A673 (cell line): ENCODE measurements at places on chromosomes 2 and 18.
A peak's percentile ranks its signal among the peaks of the same experiment; 100 is the strongest.

GRCh38 chr2:232436381-232437194 lies 19.4 kb upstream of the ALPI start:
- H3K36me3 ChIP-seq, result no peaks in the 10 kb centered on the region
- H3K27me3 ChIP-seq, result no peaks in the 10 kb centered on the region
- H3K4me3 ChIP-seq, result no peak overlapping the region
- DNase-seq, result no peak
- no peaks in the 10 kb centered on the region for H3K4me1 ChIP-seq

DNA sequence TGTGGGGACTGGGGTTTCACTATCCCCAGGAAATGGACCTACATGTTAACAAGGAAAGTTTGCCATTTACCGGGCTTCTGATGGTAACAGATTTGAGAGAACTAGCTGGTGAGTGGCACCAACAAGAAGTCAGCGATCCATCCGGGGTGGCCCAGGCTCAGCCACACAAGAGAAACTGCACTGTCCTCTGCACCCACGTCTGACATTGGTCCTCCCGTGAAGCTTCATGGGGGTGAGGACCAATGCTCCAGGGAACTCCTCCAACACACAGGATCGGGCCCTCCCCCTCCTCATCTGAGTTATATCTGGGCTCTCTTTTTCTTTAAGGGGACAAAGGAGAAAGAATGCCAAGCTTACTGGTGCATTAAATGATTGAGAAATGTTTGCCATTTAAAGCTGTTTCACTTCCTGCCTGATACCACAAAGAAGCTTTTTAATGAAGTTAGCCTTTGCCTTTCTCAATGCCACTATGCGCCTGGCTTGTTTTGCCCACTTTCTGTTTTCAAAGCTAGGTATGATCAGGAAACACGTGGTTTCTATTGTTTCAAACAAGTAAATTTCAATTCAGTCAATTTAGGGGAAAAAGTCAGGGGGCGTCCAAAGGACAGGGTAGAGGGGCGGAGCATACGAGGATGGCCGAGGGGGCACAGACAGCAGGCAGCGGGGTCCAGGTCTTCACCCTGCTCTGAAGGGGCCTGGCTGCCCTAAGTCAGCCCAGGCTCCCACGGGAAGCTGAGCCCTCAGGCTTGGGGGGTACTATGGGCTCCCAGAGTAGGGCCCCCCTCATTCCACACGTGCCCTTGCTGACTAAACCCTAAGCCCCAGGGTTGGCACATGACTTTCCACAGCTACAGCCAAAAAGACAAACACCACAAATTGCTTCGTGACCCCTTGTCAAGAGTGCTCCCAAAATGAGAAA lies 204.0 kb upstream of the ID2 start:
- H3K27me3 ChIP-seq, result no peaks in the 10 kb centered on the region
- H3K4me1 ChIP-seq, result peaks cover 11% of the 10 kb centered on the region
- no peaks in the 10 kb centered on the region for H3K36me3 ChIP-seq
- peak overlapping the region; percentile 20 for H3K27ac ChIP-seq
- DNase-seq, result peak; percentile 43
- H3K4me3 ChIP-seq, result no peak overlapping the region

DNA sequence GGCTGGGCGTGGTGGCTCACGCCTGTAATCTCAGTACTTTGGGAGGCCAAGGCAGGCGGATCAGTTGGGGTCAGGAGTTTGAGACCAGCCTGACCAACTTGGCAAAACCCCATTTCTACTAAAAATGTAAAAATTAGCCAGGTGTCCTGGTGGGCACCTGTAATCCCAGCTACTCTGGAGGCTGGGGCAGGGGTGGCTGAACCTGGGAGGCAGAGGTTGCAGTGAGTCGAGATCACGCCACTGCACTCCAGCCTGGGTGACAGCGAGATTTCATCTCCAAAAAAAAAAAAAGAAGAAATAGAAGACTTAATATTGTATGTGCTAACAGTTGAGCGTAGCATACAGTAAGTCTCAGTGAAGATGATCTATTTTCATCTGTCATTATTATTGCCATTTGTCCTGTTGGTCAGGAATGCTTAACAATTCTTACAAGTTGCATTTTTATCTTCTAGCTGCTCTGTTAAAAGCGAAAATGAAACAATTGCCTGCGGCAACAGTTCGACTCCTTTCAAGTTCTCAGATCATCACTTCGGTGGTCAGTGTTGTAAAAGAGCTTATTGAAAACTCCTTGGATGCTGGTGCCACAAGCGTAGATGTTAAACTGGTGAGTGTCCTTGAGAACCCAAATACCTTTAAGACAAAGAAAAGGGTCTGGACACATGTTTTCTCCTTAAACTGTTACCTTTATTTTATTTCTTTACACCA lies 7.2 kb downstream of the PMS1 start:
- no peak for DNase-seq
- H3K4me1 ChIP-seq, result no peaks in the 10 kb centered on the region
- H3K27ac ChIP-seq, result no peak overlapping the region
- H3K27me3 ChIP-seq, result no peaks in the 10 kb centered on the region
- no peak overlapping the region for H3K4me3 ChIP-seq

DNA sequence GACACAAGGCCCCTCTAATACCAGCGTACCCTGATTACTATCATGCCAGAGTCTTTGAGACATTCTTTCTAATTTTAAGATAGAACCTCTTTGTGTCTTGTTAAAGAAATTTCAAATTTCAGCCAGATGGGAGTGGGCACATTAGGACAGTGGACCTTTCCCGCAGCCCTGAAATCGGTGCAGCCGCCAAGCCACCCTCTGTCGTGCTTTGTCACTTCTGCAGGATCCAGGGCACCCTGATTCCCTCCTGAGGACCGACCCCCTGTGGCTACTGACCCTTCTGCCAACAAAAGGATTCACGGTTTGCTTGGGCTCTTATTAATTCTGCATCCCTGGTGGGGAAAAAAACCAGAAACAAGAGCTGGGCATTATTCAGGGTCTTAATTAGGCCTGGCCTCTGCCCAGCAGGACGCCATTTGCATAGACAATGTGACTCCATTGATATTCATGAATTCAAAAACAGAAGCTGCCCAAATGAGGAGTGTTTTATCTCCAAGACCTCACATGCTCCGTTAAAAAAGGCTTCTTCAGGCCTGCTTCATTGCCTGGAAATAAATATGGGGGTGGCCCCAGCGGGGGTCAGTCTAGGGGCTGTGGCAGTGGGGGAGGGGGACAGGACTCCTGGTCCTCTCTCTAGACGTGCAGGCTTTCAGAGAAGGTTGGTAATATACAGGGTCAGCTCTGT lies 116.9 kb downstream of the ALPK2 start:
- no peaks in the 10 kb centered on the region for H3K27me3 ChIP-seq
- H3K4me1 ChIP-seq, result peaks cover 14% of the 10 kb centered on the region
- DNase-seq, result peak; percentile 33

- no peak overlapping the region for H3K27ac ChIP-seq
- no peaks in the 10 kb centered on the region for H3K27me3 ChIP-seq
Measured at GRCh38 chr2:240983361-240983995, 14.9 kb upstream of the SNED1 start.

DNA sequence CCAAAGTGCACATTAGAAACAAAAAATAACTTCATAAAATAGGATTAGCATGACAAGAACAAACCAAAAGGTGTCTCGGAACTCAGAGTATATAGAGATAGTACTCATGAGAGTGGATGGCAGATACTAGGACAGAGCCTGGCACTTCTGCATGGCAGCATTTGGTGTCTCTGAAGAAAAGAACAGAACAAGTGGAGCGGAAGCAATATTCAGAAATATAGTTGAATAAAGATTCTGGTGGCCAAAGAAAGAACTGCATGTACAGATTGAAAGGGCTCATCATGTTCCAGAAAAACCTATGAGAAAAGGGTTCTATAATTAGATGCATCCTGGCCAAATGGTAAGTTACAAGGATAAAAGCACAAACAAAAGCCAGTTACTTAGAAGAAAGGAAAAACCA lies 90.9 kb downstream of the CCDC138 start:
- DNase-seq, result no peak
- H3K36me3 ChIP-seq, result no peaks in the 10 kb centered on the region
- H3K4me1 ChIP-seq, result no peaks in the 10 kb centered on the region
- H3K27me3 ChIP-seq, result no peaks in the 10 kb centered on the region
- H3K27ac ChIP-seq, result no peak overlapping the region
- no peak overlapping the region for H3K4me3 ChIP-seq

DNA sequence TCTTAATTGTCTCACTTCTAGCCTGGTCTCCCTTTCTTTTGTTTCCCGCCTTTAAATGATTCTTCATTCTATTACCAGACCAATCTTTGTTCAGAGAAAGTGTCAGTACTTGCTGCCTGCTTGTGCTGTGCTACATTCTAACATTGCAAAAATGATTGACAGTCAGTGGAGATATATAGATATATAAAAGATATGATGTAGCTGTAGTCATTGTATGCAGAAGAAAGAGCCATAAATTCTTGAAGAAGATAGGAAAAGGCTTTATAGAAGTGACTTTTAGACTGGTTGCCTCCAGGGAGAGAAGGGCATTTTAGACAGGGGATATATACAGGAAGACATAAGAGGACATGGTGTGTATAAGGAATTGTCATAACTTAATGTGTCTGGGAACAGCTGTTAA lies 13.6 kb downstream of the AGPS start:
- no peaks in the 10 kb centered on the region for H3K36me3 ChIP-seq
- H3K4me1 ChIP-seq, result peaks cover 18% of the 10 kb centered on the region
- no peak for DNase-seq
- no peak overlapping the region for H3K27ac ChIP-seq
- no peak overlapping the region for H3K4me3 ChIP-seq
- H3K27me3 ChIP-seq, result no peaks in the 10 kb centered on the region

- H3K36me3 ChIP-seq, result no peaks in the 10 kb centered on the region
- no peak overlapping the region for H3K4me3 ChIP-seq
- H3K27ac ChIP-seq, result no peak overlapping the region
- DNase-seq, result no peak
- H3K27me3 ChIP-seq, result no peaks in the 10 kb centered on the region
- peaks cover 35% of the 10 kb centered on the region for H3K4me1 ChIP-seq
Measured at GRCh38 chr2:201859949-201860348, 53.6 kb downstream of the CDK15 start.
